ACHN (cell line): ENCODE measurements at places on chromosomes 12 and 14.

DNA sequence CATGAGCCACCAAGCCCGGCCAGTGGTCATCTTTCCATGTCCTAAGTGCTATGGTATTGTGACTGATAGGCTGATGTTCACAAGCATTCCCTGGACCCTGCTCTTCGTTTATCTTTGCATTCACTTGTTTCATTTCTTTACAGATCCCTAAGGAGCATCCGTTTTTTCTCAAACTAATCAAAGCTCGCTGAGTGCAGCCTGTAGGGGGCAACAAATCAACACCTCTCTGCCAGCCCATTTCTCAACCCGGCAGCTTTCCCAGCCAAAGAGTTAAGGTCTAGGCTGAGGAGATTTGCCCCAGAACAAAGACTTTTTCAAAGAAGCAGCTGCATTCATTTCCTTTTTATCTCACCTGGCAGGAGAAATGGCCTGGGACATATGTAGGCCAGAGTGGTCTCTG lies 12.1 kb downstream of the SIRT4 start:
- DNase-seq, result peak; percentile 39

- no peak for DNase-seq
Measured at GRCh38 chr14:68770553-68771286, 22.1 kb downstream of the ZFP36L1 start.

- DNase-seq, result no peak
Measured at GRCh38 chr14:62470935-62471334, 574.3 kb downstream of the KCNH5 start.

- DNase-seq, result no peak
Measured at GRCh38 chr12:131046813-131047788, 93.4 kb downstream of the ADGRD1 start.

- DNase-seq, result no peak
Measured at GRCh38 chr12:130183585-130184370, 21.5 kb downstream of the FZD10 start.

- peak; percentile 95 for DNase-seq
Measured at GRCh38 chr12:75814851-75815754, 216.5 kb downstream of the PHLDA1 start.

DNA sequence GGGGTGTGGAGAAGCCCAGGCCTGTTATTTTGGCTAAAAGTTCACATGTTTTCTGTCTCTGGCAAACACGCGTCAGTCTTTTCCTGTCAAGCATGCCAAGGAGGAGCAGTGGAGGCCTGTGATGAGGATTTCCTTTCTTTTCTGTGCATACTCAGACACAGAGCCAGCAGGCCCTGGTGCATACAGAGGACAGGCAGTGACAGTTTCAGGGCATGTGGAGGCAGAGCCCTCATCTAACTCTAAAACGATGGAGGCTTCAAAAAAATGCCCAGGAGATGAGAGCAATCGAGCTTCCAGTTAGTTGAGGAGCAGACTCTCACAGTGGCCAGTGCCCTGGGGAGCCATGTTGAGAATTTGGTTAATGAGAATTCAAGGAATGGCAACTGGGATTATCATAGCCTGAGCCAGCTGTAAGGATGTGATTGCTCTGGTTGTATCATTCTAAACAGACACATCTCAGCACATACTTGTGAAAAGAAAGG lies 66.5 kb downstream of the TRAFD1 start:
- DNase-seq, result no peak

DNA sequence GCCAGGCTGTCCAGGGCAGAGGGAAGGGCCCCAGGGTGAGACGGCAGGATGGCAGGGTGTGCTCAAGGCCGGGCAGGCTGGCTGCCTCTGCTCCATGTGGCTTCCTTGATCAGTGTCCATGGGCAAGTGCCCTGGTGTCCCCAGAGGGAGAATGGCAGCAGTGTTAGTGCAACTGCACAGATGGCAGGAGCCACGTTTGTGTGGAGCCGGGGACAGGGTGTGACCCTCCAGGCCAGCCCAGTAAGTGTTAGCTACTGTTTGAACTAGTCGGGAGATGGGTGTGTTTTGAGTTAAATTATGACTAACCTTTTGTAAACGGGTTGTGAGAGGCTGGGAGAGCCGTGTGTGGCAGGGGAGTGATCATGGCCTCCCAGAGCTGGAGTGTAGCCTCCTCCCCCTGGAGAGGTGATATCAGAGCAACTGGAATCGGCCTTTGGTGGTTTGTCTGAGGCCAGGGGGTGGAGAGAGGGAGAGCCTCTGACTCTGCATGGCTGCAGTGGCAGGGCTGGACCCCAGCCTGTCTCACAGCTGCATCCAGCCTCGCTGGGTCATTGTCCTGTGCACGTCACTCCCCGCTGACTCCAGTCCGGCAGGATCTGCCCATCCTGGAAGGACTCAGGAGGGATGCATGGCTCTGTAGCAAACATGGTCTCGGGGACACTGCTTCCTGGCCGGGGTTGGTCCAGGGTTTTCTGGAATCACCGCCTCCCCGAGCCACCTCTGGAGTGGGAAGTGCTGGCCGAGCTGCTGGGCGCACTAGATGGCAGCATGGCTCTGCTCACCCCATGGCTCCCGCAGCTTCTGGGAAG lies 27.8 kb downstream of the AACS start:
- peak; percentile 46 for DNase-seq

DNA sequence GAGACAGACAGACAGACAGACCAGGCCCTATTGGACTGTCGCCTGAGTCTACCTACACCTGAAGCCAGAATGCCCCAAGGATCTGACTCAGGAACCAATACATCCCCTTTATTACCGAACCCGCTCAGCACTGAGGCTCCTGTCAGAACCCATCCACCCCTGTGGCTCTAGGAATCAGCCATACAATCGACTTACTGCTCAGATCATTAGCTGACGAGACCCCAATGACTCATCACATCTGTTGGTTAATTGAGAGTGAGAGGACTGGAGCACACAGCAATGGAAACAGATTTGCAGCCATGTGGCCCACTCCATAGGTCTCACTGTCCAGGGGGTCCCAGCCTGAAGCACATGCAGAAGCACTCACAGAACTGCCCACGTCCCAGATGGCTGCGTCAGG lies 15.2 kb downstream of the ITPK1 start:
- DNase-seq, result no peak

- peak; percentile 20 for DNase-seq
Measured at GRCh38 chr12:78118036-78118435, 287.3 kb downstream of the NAV3 start.

DNA sequence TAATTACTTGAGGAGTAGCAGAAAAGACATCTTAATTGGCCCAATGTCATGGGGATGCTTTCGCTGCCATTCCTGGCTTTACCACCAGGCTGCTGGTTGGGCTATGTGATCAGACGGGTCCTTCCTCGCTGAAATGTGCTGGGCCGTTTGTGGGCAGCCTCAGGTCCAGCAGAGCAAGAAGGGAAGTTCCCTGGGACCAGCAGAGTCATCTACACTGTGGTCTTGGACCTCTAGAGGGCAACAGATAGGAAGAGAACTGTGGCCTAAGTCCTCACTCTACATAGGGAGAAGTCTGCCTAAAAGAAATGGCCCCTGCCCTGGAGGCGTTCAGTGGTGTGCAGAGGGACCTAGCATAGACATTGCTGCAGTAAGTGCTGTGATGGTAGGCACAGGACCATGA lies 10.9 kb downstream of the EVL start:
- peak; percentile 11 for DNase-seq

DNA sequence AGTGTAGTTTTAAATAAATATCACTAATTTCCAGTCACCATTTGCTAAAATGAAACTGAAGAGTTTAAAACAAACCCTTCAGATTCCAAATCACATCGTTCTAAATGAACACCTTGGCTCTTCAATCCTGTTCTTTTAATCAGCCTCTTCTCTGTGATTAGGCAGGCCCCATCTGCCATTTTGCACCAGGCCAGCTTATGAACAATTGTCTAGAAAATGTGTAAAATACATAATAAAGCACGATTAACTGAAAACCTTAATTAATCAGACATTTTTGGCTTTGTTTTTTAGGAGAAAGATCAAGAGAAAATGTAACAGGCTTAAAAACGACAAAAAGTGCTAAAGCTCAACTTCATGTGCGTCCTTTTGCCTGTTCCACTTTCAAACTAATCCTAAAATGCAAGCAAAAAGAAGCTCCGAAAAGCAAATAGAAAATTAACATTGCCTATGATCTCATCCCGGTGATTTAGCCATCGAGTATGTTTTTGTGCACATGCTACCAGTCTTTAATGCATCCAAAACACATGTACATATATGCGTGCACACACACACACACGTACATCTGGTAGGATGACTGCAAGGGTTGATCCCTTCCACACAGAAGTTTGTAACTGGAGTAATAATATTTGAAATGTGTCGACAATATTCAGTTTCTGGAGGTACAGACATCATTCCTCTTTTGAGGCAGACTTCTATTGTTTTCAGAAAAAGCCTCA lies 288.6 kb downstream of the FOXN3 start:
- no peak for DNase-seq

DNA sequence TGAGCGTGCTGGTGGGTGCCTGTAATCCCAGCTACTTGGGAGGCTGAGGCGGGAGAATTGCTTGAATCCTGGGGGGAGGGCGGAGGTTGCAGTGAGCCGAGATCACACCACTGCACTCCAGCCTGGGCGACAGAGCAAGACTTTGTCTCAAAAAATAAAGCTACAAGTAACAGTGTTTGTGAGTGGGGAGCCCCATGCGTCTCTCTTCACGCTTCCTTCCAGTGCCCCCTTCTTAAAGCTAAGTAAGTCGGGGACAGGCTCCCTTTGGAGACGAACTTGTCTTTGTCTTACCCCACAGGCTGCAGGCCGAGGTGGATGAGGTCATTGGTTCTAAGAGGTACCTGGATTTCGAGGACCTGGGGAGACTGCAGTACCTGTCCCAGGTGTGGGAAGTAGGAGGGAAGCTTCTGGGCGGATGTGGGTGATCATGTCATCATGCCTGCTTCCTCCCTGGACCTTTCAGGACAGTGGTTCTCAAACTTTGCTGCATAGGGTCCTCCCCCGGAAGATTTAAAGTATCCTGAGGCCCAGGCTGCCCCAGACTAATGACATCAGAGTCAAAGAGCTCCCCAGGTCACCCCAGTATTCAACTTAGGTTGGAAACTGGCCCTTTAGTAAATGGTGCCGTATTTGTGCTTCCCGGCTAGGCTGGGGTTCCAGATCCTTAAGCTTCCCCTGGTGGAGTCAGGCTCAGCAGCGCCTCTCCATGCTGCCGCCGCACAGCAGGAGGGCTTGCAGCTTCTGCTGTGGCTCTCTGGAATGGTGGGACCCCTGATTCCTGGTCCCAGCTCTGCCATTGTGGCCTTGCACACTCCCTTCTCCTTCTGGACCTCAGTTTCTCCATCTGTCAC lies 37.1 kb downstream of the CYP46A1 start:
- no peak for DNase-seq

DNA sequence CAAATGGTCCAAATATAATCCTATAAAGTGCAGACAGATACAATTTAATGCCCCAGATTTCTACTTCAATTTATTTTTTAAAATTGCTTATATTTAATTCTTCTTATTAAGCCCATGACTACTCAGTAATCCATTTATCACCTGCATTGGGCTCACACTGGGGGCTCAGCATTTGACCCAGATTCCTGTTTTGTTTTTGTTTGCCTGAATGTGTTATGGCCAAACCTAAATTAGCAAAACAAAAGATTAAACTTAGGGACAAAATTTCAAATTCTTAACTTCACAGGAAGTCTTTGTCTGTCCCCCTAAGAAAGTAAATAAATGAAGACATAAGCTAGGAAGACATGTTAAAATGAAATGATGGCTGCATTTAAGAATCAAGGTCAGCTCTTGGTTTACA lies 322.3 kb downstream of the RMST start:
- no peak for DNase-seq

DNA sequence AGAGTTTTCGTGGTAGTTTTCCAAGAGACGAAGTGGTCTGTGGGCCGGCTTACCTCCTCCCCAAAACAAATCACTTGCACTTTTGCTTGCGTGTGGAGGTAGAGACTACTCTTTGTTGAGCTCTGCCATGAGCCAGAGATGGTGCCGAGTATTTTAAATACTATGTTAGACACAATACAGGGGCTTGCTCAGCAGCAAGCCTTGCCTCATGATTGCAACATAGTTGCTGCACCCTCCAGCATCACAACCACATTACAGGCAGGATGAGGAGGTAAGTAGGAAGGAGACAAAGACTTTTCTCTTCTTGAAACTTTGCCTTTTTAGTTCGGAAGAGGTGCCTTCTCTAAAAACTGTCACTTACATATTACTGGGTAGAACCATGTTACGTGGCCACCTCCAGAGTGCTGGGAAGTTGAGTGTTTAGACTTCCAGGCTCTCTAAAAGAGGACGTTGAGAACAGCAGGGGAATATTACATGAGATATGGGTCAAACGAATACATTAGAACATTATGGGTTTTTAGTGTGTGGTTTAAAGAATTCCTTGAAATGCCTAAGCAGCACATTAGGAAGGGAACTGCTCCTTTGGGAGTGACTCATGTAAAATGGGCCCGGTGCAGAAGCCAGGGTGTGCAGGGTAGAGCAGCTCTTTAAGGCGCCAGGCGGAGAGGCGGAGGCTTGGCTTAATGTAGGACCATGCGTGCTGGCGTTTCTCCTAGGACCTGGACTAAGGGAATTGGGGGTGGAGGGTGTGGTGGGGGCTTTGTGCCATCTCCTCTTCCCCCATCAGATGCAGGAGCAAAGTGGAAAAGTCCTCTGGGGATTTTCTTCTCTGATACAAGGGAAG lies 110.6 kb upstream of the PRMT8 start:
- no peak for DNase-seq

DNA sequence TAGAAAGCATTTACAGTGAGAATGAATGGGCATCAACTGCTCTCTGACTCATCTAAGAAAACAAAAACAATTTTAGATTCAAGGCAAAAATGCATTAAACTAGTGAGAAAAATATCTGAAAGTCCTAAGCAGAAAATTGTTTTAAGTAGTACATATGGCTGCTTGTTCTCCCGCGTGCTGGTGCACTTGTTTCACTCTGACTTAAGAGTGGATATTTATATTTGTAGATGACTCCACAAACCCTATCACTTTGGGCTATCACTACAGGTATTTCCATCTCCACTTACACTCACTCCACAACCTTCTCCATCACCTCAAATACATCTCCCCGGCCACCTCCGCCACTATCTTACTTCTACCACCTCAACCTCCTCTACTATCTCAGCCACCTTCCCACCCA lies 253.9 kb upstream of the EGLN3 start:
- no peak for DNase-seq
